Midbrain (tissue), 1 donor: ENCODE measurements at places on chromosomes 12 and 14.

DNA sequence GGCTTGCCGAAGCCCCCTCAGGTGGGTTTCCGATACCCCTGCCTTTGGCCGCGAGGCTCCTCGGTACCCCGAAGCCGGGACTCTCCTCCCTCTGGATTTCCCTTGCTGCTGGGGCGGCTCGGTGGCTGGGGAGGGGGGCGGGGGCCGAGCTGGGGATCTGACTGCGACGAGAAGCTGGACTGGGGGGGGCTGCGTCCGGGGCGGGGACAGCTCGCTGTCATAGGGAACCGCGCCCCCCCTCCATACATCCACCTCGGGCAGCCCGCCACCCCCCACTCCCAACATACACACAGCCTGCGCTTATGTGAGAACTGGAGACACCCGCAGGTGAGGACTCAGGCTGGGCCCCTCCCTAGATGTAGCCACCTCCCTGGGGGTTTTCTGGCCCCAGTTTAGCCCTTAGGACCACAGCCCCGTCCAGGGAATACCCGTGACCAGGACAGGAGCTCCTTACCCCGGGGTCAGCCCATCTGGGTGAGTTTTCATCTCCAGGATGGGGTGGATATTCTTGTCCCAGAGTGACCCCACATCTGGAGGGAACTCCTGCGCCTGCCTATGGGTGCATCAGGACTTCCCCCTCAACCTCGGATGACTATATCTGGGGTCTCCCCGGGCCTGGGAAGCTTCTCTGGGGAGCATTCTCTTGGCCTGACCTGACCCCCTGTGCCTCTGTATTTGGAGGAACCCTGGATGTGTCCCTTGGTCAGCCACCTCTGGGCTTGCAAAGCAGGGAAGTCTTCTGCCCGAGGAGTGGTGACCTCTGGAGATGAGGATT, 687 bp downstream of the ASIC1 start:
- no peak for DNase-seq

GRCh38 chr12:115972241-115972640, 305.3 kb downstream of the MED13L start:
- no peak for DNase-seq

GRCh38 chr14:52402812-52403526, 88.9 kb downstream of the PTGER2 start:
- no peak for DNase-seq

- DNase-seq, result no peak
Observed at GRCh38 chr12:132427174-132427768, 62.7 kb upstream of the FBRSL1 start.

GRCh38 chr12:88388566-88389540, 191.4 kb downstream of the KITLG start:
- DNase-seq, result no peak

DNA sequence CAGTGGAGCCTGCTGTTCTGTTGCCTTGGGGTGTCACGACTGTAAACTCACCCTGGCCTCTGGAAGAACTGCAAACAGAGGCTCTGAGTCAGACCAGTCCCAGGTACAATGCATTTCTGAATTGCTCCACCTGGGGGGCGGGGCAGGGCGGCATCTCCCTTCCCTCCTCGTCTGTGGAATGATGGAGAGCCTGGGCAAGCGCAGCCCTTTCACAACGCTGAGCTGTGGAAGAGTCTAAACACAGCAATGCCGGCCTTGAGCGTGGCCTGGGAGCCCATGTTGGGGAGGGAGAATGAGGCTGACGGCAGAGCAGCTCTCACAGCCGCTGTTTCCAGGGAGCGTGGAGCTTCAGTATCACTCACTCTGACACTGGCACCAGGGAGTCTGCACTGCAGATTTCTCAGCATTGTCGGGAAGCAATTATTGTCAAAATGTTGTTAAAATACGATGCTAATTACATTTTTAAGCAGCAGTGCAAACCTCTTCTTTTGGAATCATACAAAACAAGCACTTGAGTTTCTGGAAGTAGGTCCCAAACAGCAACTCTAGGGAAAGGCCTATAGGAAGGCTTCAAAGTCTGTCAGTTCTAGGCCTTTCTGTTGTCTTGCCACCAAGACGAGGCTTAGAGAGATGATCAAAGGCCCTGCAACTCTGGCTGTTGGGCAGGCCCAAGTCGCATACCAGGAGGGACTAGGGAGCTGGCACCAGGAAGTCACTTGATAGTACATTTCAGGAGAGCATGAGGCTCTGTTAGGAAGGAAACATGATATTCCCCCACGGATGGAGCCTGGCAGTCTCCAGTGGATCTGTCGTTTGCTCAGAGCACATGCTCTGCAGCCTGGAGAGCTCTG, 244.0 kb upstream of the FKBP4 start:
- DNase-seq, result no peak

DNA sequence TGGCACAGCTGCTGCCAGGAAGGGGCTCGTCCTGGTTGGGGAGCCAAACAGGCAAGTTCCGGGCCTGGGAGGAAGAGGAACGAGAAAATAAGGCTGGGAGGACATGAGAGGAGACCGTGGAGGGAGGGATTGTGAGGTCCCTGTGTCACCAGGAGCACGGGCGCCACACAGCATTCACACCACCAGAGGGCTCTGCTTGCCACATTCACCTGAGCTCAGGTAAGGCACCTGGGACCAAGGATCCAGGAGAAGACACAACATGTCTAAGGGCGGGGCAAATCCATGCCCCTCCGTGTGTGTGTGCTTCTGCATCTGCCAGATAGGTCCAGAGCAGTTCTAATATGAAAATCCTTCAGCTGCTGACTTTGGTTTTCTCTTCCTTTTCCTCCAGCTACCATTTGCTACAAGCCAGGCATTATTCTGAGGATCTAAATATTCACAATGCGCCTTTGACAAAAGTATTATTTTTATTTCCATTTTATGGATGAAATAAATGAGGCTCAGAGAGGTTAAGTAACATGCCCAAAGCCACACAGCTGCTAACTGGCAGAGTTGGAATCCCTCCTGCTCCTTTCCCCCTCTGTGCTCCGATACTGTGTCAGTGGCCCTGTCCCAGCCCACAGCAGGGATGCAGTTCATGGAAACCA, 14.6 kb downstream of the RAPGEF3 start:
- DNase-seq, result no peak

- no peak for DNase-seq
Observed at GRCh38 chr12:54285150-54286041, 4.9 kb downstream of the HNRNPA1 start.

- DNase-seq, result no peak
Observed at GRCh38 chr14:33957993-33958392, 7.1 kb upstream of the EGLN3 start.

GRCh38 chr12:120249266-120249874, 16.2 kb downstream of the PXN start:
- no peak for DNase-seq

- no peak for DNase-seq
Observed at GRCh38 chr14:55438066-55438683, 2.2 kb downstream of the TBPL2 start.

DNA sequence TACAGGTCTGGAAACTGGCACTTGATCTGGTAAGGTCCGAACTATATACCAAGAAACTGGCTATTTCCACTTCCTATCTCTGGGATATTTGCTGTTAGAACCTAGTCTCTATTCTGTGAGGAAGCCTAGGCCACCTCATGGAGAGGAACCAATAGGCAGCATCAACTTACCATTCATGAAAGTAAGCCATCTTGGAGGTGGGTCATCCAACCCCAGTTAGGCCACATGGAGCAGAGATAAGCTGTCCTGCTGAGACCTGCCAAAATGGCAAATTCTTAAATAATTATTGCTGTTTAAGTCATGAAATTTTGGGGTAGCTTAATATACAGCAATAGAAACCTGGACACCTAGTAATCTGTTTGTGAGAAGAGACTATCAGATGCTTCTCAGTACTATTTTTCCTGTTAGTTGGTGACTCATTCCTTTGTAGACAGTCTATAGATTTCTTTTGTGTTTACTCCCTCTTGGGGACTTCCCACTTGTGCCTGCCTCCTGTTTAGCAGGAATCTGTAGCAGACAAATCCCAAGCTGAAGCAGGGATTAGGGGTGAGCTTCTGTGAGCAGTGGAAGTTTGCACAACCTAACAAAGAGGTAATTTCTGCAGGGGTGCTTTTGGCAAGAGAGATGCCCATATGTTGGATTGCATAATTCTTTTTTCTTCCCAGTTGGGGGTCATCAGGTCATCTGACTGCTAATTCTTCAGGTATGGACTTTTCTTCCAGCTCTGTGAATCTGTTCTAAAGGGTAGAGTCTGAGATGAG, 136.8 kb downstream of the IGF1 start:
- DNase-seq, result no peak

DNA sequence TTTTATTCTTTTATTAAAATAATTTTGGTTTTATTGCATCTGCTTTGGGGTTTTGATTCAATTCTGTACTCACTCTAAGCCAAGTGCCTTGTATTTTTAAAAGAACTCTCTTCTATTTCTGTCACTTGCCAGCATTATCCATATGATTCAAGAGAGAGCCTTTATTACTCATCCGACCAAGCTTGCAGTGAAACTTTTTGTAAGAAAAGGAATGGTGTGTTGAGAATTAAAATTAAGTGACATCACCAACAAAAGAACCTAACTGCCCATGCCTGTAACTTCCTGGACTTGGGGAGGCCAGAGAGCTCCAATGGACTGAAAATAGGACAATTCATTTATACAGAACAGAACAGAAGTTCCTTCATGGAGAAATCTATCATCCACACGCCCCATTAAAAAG, 52.1 kb downstream of the GALNT4 start:
- peak; percentile 19 for DNase-seq

DNA sequence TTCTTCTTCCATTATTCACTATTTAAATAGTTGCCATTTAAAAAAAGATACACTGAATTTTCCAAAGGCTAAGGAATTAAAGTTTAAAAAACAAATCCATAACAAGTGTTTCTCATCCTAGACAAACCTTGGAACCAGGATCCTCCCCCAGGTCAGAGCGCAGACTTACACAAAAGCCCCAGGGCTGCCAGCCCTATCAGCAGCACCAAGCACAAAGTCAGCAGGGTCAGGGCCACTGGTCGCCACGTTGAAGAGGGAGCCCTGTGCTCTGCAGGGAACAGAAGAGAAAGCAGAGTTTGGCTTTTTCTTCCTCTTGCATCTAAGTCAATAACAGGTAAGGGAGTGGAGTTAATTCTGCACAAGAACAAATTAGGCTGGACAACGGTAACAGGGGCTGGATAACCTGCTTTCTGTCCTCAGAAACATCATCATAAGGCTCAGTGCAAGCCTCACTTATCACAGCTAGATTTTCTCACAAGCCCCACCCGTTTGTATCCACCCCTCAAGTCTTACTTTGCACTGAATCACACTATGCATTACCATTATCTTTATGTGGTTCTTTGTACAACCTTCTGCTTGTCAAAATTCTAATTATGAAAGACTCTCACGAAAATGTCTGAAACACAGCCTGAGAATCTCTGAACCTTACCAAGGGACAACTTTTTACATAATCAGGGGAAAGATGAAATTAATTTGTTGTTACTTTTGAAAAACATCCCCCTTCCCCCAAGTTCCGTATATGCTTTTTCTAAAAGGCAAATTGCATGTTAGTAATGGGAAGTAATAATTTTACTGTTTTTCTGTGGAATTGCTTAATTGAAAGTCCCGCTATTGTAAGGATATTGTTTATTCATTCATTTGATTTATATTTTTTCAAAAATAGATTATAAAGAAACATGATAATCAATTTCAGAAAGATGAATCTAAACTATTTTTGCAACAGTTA, 9.6 kb downstream of the CLEC1A start:
- no peak for DNase-seq

DNA sequence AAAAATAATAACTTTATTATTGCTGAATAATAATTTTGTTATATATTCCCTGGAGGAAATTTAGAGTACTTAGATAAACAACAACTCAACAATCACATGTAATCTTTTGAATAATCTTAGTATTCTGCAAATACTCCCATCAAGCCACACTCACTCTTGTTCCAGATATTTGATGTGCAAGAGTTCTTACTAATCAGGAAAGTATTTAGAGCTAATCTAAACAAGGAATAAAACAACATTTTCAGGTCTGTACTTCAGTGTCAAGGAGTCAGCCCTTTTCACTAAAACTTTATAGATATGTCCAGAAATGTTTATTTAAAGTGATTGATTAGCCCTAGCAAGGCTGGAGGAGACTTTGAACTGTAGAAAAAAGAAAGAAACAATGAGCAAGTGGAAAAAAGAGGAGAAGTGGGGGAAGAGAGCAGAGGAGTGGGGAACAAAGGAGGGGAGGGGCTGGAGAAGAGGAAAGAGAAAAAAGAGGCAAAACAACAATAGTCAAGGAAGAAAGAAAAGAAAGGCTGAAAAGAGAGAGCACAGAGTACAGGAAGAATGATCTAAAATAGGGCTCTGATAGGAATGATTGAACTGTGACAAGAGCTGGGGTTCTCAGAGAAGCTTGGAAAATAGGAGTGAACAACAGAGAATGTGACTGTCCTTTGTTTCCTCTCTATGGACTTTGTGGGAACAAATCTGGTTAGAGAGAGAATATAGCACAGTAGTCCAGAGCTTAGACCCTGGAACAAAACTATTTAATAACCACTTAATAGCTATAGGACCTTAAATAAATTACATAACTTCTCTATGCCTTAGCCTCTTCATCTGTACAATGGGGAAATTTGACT, 238.7 kb downstream of the AKAP6 start:
- peak; percentile 48 for DNase-seq
